BE2C (cell line): ENCODE measurements at places on chromosomes 4 and X.

DNA sequence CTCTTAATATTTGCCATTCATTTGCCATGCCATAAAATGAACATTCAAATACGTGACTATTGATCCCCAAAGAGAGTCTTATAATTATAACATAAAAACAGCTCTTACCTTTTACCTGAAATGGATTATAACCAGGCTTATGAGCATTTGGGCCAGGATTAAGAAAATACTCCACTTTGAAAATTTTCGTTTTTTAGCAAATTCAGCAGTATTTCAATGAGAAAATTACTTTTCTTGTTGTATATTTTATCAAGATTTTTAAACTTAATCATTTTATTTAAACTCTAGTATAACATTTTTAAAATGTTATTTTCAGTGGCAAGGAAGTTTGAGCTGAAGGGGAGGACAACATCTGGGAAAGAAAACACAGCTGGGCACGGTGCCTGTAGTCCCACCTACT lies 59.0 kb upstream of the RAPGEF2 start:
- DNase-seq: no peak

GRCh38 chr4:27000820-27001219 lies 140.2 kb downstream of the STIM2 start:
- no peak for DNase-seq

- no peak for DNase-seq
Measured at GRCh38 chr4:12144051-12144450, 715.4 kb upstream of the HS3ST1 start.

- no peak for DNase-seq
Measured at GRCh38 chr4:176805155-176805554, 12.4 kb upstream of the VEGFC start.

DNA sequence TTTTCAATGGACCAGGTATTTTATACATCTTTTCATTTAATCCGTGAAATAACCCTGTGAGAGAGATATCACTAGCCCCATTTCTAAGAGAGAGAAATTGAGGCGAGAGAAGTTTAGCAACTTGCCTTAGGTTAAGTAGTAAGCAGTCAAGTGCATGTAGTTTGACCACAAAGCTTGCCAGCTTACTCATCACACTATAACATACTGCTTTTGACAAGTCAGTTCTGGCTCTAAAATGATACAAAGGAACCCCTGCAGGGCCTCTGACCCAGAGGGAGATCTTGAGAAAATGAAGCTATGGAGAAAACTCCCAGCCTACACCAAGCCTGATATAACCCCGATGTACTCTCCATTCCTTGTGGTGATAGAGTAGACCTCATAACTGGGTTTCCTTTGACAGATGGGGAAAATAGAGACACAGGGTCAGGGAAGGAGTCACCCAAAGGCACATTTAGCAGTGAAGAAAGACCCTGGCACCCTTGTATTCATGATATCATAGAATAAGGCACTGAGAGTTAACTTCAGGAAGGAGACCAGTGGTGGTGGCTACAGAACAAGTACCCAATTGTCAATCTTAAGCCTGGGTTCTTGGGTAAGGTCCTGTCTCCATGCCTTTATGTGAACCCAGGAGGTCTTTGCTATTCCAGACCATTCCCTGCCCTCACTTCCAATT lies 60.2 kb upstream of the MSN start:
- DNase-seq: no peak

DNA sequence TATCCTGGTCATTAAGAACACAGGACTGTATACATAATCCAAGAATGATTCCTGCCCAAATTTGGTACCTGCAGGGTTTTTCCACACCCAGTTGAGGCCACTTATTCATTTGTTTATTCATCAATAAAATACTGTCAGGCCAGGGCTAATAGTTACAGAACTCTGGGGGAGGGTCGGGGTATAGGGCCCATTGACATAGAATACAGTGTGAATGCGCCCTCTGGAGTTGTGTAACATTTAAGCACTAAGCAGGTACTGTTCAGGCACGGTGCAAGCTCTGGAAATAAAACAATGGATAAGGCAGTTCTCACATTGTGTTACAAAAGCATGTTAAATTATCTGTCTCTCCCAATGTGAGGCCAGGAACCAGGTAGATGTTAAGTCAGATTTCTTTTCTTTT lies 30.8 kb upstream of the LRBA start:
- DNase-seq: peak; percentile 47

GRCh38 chr4:121016611-121017010 lies 55.7 kb downstream of the NDNF start:
- no peak for DNase-seq

GRCh38 chrX:133346026-133346425 lies 69.3 kb downstream of the GPC4 start:
- no peak for DNase-seq

GRCh38 chr4:65502131-65502701 lies 168.1 kb downstream of the EPHA5 start:
- no peak for DNase-seq

- no peak for DNase-seq
Measured at GRCh38 chrX:1072637-1073377, 139.6 kb downstream of the CRLF2 start.

- peak; percentile 36 for DNase-seq
Measured at GRCh38 chrX:111168314-111168713, 72.3 kb downstream of the PAK3 start.

DNA sequence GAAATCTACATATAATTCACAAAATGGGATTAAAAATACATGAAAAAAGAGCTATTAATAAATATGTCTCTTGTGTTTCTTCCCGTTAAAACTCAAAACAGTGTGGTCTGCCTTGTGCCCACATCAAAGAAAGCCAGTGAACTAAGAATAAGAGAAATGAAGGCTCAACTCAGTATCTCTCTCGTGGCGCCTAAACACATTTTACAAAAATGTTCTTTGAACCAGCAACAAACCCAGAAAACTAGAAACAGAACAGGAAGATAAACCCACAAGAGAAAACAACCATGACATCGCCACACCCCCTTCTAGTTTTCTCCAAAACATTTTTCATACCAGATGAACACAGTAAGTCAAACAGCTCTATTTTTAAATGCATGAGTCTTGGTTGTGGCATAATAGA lies 130.1 kb downstream of the DCHS2 start:
- DNase-seq: no peak

GRCh38 chr4:46979283-46979682 lies 14.1 kb downstream of the GABRA4 start:
- no peak for DNase-seq

DNA sequence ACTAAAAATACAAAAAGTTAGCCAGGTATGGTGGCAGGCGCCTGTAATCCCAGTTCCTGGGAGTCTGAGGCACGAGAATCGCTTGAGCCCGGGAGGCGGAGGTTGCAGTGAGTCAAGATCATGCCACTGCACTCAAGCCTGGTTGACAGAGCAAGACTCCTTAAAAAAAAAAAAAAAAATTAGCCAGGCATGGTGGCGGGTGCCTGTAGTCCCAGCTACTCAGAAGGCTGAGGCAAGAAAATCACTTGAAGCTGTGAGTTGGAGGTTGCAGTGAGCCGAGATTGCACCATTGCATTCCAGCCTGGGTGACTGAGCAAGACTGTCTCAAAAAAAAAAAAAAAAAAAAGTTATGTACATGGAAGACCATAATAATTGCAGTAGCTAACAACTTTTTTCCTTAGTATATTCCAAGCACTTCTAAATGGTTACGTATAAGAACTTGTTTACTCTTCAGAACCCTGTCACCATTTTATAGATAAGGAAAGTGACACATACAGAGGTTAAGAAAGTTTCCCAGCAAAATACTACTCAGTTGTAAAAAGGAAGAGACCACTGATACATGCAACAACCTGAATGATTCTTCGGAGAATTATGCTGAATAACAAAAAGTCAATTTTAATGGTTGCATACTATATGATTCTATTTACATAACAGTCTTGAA lies 24.5 kb downstream of the RUFY3 start:
- no peak for DNase-seq

DNA sequence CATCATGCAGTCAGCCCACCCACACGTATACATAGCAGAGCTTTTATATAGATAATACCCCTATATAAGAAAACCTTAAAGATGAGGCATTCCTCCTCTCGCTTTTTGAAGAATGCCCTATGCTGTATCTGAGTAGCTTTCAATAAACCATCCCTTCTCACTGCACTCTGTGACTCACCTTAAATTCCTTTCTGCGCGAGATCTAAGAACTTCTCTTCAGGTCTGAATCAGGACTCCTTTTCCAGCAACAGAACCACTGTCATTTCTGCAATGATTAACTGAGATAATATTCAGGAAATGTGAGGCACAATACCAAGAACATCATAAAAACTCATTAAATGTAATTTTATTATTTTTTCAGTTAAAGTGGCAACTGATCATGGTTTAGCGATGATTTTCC lies 76.4 kb upstream of the DCLK2 start:
- DNase-seq: no peak

DNA sequence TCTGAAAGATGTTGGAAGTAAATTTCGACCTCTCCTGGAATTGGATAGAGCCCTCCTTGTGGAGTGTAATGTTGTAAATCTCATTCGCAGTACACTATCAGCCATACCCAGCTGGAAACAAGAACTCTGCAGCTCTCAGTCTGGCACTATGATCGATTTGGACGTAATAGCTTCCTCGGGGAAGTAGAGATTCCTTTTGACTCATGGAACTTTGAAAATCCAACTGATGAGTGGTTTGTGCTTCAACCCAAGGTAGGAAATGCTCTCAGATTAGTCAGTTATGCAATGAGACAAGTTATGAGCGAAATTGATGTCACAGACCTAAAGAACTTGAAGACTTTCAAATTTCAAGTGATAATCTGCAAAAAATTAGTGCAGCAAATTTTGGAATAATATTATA lies 103.9 kb downstream of the SYTL5 start:
- DNase-seq: no peak

DNA sequence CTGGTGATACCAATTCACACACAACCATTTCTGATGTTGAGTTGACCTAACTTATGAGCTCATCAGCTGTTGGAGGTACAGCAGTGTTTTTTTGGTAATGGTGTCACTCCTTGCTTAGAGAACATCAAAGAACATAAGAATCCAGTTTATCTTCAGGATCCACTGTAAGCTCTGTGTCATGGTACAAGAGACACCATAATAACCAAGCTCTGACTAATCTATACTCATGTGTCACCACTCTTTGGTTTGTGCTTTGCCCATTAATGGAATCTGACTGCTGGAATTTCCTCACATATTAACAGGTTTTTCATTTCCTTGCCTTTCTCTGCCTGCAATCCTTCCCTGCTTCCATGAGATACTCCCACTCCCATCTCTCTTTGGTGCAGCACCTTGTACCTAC lies 735.1 kb upstream of the LCORL start:
- DNase-seq: no peak

DNA sequence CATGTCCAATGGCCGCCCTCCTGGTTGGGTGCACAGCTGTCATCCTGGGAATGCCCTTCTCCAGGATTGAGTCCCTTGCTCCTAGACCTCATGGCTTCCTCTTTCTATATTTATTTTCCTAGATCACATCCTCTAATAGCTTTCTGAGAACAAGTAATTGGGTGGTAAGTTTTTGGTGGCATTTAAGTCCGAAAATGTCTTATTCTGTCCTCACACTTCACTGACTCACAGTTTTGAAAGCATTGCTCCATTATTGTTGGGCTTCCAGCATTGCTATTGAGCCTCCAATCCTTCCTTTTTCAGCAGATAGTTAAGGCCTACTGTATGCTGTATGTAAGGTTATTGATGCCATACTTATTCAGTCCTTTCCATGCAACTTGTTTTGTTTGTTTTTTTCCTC lies 25.9 kb downstream of the PGM2 start:
- DNase-seq: no peak

GRCh38 chr4:123043013-123043412 lies 120.6 kb upstream of the NUDT6 start:
- DNase-seq: no peak

DNA sequence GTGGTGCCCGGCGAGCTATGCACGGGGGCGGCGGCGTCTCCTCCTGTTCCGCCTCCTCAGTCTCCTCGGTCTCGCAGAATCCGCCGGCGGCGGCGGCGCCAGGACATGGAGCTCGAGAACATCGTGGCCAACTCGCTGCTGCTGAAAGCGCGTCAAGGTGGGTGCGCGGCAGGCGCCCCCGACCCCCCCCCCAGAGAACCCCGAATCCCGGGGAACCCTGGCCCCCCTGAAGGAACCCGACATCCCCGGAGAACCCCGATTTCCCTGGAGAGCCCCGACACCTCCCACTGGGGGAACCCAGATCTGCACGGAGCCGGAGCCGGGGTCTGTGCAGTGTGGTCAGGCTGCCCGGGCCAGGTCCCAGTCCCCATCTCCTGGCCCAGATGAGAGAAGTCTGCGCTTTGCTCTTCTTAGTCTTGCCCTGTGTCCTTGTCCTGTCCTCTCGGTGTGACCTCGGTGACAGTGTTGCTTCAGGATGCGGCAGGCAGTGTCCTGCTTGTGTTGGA lies 648 bp downstream of the GRK4 start:
- no peak for DNase-seq

DNA sequence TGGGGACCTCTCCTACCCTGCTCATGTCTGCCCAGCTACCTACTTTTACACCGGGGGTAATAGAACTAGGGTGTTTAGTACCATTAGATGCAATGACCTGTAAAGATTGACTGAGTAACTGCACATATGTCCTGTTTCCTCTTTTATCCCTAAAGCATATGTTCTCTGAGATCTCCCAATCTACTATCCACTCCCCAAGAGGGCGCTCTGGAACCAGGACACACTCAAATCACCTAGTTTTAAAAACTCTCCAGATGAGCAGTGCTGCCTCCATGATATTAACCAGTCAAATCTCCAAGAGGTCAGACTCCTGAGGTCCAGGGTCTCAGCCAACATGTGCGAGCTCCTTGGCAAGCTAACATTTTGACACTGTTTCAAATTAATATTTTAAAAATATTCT lies 87.0 kb upstream of the TSPAN5 start:
- DNase-seq: peak; percentile 26

- DNase-seq: no peak
Measured at GRCh38 chr4:137414802-137415201, 117.5 kb downstream of the PCDH18 start.

DNA sequence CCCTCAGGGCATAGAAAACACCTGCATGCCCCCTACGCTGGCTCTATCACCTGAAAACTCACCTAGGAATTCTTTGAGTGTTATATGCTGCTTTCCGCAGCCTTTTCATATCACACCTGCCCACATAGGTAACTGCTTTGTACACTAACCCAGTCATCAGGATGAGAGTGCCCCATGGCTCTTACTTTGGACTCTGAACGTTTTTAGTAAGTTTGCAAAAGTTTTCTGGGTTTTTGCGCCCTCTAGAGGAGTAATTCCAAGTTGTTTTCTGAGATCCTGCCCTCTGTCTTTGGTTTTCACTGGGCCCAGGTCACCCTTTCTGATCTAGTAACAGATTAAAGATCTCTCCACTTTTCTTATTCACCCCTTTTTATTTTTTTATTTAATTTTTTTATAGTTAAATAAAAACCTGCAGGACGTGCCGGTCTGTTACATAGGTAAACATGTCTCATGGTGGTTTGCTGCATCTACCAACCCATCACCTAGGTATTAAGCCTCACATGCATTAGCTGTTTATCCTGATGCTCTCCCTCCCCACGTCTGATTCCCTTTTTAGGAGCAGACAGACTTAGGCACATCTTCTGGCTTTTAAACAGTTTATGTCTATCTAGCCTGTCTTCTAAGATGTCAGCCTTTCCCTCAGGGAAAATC lies 139.2 kb downstream of the NWD2 start:
- no peak for DNase-seq
